ENCODE measurements at places on chromosomes 5 and 9.
A peak's percentile ranks its signal among the peaks of the same experiment; 100 is the strongest.

DNA sequence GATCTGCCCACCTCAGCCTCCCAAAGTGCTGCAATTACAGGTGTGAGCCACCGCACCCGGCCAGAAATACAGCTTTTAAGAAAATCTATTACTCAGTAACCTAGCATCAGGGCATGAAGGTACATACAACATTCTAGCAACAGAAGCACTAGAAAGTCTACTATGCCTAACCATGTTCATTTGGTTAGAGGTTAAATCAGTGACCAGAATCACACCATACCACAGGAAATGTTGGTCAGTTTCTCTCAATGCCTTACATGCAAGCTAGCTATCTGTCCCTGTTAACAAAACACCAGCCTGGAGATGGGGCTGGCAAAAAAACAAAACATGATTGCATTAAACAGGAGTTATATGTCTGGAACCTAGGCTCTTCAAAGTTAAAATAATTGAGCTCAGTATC lies 104.1 kb downstream of the STRBP start:
- no peak for DNase-seq

- DNase-seq = peak; percentile 97
These were observed 80.4 kb upstream of the ADAMTSL1 start for GRCh38 chr9:18393340-18394130.

GRCh38 chr9:105131981-105132380 lies 112.5 kb upstream of the SLC44A1 start:
- no peak for DNase-seq

DNA sequence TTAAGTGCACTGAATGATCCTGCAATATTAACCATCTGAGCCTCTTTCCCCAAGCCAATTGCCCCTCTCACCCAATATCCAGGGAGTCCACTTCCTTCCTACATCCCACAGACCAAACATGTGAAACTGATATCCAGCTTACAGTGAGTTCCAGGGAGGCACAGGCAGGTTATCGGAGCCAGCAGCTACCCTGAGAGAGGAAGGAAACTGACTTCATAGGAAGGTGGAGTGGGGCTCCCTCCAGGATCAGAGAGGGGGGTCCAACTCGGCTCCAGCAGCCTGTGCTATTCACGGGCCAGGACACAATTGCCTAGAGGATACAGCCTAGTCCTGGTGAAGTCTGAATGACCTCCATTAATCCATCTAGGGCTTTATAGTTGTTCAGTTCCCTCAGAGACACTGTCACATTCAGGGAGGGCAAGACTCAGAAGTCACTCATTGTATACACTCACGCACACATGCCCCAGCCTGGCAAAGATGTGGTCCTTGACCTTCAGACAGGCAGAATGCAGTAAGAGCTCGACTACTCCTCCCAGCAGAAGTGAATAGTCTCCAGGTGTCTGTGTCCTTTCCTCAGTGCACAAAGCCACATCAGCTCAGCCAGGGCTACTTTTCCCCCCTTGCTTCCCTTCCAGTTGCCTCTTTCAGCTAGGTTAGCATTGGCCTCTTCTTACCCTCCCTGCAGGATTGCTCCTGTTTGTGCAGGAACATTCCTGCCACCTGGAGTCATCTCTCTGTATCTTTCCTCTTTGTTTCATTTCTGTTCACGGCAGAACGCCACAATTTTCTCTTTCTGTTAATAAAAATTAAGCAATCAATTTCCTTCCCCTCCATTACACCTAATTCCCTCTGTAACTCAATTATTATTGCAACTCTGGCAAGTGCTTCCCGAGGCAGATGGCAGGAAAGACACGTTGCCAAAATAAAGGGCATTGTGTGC lies 501.7 kb downstream of the ARHGEF28 start:
- DNase-seq = peak; percentile 34

DNA sequence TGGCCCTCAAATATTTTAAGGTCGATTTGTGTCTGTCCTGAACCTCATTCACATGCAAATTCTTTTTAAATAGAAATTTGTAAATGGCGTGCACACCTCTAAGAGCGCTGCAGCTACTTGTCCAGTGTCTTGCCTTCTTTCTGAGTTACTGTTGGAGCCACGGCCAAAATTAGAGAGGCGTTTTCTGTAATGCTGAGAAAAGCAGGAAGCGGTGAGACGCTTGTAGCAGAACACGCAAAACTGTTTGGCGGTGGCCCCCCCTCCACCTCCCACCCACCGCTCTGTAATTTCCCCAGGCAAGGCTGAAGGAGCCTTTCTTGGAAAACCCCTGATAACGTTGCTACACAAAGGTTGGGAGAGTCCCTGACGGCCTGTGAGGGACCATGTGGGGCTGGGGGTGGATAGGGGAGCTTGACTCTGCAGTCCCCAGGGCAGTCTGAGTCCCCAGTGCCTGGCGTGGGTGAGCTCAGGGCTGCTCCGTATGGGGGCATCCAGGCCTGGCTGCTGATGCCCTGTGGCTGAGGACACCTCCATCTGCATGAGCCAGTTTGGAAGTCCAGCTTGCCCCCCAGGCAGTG lies 96.5 kb downstream of the GADD45G start:
- DNase-seq = no peak

DNA sequence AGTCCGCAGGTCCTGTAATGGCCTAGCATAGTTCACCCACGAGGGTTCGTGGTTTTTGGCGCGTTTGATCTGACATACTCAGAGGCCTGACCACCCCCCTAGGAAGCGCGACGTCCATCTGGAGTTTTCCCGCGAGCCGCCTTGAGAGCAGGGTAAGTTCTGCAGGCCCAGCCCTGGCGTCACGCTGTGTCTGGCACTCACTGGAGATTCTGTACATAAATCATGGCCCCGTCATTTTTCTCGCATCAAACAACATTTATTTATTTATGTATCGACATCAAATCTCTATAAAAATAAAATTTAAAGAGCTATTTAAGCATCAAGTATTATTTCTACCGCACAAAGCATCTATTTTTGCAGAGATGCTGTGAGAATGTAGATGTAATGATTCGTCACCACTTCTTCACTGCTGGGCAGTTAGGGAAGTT lies 437 bp upstream of the TRIM41 start:
- DNase-seq = peak; percentile 71

DNA sequence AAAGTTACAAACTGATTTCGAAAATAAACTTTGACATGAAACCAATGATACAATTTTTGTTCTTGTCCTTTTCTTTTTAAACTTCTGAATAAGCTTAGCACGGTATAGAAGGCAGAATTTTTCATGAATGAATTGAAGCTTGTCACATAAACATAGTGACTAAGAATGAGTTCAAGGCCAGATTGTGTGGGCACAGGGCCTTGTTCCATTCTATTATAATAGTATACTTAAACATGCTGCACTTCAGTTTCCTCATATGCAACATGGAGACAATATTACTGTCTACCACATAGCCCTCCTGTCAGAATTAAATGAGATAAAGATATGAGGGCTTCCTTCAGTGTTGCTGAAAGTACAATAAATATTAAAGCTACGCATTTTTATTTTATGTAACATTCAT lies 204.2 kb upstream of the HAPLN1 start:
- peak; percentile 74 for DNase-seq
